Central memory CD4-positive, alpha-beta T cell (primary cell): ENCODE measurements at places on chromosomes 2 and 18.

DNA sequence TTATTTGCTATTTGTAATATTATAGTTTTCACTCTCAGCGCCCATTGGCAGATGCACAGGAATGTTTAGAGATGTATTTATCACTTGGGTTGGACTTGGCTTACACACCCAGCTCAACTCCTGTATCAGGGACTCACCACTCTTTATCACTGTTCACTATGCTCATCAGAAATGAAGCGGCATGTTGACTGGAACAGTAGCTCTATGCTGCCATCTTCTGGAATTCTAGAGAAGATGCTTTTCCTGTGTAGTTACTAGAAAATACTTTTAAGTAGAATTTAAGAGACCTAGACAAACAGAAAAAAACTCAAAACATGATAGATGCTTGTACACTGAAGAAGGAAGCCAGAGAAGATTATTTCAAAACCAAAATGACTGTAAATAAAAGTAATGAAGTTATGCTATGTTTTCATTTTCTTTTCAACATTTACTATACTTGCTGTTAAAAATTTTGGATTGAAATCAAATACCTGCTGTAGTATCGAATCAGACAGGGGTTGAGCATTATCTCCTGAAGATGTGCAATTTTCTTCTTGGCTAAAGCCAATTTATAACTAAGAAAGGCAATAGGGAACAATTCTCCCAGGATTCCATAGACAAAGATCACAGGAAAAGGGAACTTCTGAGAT is 47.4 kb upstream of the NXPH2 start:
- peak; percentile 33 for DNase-seq

DNA sequence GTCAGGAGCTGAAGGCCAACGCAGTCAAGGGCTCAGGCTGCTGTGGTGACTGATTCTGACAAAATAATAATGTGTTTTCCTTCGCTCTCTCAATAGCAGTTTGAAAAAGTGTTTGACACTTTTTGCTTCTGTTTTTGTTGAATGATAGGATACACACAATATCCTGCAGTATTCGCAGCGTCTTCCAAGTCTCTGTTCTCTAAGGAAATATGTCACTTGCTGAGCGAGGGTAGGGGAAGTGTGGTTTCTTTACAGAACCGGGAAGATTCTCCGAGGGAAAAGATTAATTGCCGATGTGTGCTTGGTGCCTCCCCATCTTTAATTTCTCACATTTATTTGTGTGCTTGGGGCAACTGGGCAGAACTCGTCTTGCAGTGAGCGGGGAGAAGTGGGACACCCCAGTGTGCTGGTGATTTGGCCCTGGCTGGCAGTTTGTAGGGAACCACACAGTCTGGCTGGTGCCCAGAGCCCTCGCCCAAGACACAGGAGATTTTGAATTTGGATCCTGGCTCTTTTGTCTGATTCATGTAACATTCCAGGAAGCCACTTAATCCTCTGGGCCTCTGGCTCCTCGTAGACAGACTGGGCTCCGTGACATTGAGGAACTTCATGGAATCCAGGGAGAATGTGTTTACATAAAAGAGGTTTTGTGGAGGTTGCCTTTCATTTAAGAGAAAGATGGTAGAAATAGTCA is 169.4 kb downstream of the LDLRAD4 start:
- no peak for DNase-seq

DNA sequence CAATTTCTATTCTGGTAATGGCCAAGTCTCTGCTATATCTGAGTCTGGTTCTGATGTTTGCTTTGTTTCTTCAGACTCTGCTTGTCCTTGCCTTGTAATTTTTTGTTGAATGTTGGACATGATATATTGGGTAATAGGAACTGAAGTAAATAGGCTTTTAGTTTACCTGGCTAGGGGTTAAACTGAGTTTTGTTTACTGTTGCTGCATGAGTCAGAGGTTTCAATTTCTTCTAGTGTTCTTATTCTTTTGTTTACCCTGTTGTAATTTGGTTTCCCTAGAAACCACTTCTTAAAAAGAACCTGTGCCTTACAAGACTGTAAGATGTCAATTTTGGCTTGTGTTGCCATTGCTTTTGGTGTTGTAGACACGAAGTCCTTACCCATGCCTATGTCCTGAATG is 285.0 kb upstream of the KCNH7 start:
- DNase-seq: no peak

GRCh38 chr2:179107737-179108136 is 57.8 kb upstream of the CCDC141 start:
- no peak for DNase-seq
